ENCODE measurements at places on chromosomes 6 and 20. TPM values are rescaled to one million over a fixed set of nuclear protein-coding genes. Genes with fewer than 3 reads are reported as not detected.

DNA sequence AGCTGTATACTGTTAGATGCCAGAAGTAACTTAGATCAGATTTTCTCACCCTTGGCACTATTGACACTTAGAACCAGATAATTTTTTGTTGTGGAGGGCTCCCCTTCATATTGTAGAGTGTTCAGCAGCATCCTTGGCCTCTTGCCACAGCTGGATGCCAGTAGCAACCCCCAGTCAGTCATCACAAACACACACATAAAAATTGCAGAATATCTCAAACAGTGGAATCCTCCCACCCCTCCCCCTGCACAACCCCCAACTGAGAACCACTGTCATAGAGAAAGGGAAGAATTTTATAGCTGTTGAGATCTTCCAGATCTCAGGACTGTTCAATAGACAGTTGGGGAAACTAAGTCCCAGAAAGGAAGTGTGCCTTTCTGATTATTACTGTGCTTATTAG, 81.2 kb upstream of the VSTM2L start:
- no peak for DNase-seq

- DNase-seq: no peak
These were observed 23.1 kb upstream of the DCBLD1 start for GRCh38 chr6:117459204-117459944.

DNA sequence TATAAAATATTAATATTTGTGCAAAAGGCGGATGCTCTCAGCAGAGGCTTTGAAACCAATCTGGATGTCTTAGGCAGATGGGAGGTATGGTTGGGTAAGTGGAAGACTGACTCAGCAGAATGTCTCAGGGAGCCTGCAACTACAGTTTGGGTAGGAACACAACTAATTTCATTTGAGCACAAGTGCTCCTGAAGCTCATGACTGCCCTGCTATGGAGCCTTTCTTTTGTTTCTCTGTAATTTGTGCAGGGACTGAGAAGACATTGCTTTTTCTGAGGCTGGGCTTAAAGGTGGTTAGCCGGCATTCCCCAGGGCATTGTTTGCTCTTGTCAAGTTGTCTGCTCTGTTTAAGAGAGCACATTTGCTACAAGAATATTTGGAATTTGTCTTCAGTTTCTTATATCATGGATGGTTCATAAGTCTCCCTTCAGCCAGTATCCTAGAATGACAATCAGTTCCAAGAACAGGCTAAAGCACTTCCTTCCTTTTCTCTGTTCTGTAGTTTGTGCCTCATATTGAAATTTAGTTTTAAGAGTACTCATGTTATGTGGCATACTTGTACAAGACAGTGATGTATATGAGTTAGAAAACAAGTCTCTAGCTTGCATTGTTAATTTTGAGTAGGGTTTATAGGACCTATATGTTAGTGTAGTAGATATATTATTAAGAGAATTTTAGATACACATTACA, 208.3 kb downstream of the ZFAND3 start:
- no peak for DNase-seq

DNA sequence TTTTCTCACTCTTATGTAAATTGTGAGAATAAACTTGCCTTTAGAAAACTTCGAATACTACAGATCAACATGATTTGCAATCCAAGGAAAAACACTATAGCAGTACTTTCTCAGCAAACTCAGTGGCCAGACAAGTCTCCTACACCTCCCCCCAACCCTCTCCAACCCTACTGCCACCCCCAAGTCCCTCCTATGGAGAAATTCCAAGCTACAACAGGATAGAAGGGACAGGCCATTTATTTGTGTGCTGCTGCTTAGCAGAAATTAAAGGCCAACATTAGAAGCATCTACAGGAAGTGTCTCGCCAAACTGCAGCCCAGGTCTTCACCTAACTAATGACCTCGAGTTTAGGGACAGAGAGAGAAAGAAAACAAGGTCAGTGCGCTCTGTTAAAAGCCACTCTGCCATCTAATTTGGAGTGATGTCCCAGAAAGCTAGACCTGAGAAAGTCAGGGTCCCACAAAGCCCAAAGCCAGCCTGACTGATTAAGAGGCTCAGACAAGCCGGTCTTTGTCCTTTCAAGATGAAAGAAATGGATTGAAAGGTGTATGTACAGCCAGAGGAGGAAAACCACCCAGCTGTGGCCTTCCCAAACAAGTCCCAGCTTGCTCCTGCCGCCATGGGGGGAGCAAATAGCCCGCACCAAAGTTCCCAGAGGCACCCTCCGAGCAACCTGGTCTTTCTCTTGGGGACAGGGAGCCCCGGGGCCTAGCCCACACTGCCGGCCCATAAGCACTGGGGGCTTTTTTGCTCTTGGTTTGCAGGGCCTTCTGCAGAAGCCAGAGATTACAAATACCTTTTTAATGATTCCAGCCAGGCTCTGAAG, 3.4 kb downstream of the BMP7 start:
- DNase-seq: no peak

- no peak for DNase-seq
These were observed 144.9 kb downstream of the TFAP2A start for GRCh38 chr6:10269814-10270472.

DNA sequence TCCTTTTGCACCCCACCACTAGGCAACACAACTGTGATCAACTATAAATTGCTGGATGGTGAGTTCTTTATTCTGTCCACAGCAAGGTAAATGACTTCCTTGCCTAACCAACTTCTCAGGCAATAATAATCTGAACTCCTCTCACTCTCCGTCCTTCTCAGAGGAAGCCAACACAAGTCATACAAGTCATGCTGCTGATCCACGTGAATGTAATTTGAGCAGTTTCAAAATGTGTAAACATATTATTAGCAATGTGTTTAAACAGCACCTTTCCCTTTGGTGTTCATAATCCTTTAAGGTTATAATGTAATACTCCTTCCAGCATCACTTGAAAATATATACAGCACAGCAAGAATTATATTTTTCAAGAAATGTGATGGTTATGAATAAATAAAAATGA, 127.9 kb downstream of the QRSL1 start:
- DNase-seq: no peak

- no peak for DNase-seq
These were observed 153.2 kb downstream of the MAFB start for GRCh38 chr20:40535816-40536215.

GRCh38 chr6:14149739-14150130, 32.2 kb downstream of the CD83 start:
- no peak for DNase-seq

GRCh38 chr20:59351157-59352040, 51.0 kb downstream of the EDN3 start:
- no peak for DNase-seq

DNA sequence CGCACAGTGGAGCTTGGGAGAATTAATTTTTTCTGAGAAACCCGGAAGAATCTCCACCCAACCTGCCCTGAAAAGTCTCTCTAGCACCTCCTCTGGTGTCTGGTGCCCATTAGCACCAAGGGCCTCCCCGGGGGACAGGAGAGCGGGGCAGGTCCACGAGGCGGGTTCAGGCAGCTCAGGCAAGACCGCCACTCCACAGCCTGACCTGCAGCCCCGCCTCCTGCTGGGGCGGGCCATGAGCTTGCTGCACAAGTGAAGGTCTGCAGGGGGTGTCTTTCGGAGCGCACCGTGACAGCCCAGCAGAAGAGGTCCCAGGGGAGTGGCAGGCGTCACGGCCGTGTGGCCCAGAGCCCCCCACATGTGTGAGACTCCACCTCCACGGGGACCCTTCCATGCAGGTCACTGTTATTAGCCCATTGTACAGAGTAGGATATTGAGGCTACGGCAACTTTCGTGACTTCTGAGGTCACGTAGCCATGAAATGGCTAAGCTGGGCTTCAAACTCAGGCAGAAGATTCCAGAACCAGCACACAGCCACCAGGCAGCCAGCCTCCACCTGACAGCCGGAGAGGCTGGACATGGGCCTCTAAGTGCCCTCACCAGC, 63.9 kb upstream of the SLCO4A1 start:
- DNase-seq: no peak

DNA sequence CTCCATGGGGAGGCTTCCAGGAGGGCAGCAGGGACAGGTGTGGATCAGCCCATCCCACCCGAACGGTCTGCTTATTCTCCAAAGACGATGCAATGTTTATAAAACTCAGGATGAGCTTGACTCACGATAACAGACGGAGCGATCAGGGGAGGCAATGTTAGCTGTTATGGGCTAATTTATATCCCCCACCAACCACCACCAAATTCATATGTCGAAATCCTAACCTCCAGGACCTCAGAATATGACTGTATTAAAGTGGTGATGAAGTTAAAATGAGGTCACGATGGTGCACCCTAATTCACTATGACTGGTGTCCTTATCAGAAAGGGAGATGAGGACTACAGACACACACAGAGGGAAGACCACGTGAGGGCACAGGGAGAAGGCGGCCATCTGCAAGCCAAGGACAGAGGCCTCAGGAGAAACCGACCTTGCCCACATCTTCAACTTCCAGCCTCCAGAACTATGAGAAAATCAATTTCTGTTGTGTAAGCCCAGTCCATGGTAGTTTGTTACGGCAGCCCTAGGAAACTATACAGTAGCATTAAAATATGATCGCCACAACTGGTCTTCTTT, 7.0 kb downstream of the ADTRP start:
- DNase-seq: no peak

GRCh38 chr6:82183642-82184282, 63.8 kb downstream of the IBTK start:
- no peak for DNase-seq

GRCh38 chr6:122839472-122839871, 50.4 kb downstream of the SMPDL3A start:
- peak; percentile 45 for DNase-seq

- no peak for DNase-seq
These were observed 343.5 kb downstream of the NRN1 start for GRCh38 chr6:5663259-5663658.

- DNase-seq: no peak
These were observed 1957.5 kb upstream of the DEFB115 start for GRCh38 chr20:29299811-29300578.

DNA sequence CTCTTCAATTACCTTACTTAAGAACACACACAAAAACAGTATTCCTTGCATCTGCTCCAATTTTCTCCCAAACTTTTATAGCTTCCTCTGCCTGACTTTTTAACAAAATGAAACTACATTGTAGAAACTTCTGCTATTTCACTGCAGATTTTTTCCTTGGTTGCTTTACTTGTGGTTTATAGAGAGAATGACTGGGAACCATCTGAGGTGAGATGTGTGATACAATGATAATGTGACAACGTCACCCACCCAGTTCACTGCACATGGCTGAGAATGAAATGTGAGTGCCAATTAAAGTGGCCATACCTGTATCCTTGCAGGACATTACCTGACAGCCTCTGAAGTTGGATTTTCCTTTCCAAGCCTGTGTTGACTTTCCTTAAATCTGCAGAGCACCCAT, 258.4 kb downstream of the CD83 start:
- DNase-seq: no peak

GRCh38 chr20:50555662-50556061, 45.5 kb downstream of the PTPN1 start:
- no peak for DNase-seq

DNA sequence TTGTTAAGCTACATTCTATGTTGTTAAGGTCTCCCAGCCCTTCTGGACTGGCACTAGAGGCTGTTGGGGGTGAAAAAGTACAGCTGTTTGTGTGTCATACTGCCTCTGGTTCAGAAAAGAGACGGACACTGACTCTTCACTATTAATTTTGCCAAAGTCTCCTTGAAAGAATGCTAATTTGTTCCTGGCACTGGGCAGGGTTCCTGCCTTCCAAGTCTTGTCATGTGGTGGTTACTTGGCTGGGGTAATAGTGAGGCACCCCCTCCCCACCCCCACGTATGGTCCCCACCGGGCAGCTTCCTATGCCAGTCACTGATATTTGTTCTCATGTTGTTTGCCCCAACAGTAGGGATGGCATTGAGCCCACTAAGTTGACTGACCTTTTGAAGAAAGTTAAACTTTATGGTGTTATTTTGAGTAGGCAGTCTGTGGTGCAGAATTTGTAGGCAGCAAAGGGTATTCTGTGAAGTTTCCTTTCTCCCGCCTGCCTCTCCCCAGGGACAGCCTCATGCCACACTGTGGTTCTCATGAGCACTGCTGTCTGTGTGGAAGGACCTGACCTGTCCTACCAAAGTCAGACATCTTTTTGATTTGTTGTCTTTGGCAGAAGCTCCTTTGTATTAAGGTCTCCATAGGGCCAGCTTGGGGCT, 8.7 kb downstream of the CDS2 start:
- DNase-seq: no peak

DNA sequence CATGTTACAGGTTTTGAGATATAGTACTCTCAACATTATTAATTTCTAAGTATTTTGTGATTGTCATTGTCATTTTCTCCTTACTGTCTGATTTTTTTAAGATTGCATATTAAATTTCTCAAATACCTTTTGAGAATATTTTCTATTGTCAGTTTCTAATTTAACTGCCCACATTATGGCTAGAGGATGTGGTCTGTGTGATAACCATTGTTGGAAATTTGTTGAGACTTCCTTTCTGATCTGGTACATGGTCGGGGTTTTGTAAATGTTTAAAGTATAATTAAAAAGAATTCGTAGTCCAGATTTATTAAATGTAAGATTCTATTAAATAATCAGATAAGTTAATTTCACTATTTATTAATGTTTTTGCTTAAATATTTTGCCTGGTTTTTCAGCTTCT, 60.1 kb downstream of the SLX4IP start:
- no peak for DNase-seq

DNA sequence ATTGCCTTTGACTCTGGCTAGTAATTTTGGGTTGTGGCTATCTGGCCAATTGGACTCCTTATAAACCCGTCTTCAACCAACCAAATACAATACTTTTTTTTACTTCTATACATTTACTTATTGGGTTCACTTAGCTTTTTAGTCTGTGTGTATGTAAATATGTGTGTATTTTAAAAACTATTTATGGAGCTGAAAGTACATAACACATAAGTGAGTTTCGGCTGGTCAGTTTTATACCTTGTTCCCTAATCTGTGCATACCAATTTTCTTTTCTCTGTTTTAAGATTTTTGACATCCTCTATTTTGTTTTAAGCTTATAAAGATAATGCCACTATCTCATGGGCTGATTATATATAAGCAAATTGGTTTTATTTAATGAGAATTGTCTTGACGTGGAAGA, 129.5 kb downstream of the LRRC1 start:
- no peak for DNase-seq

GRCh38 chr6:138652824-138653223, 120.7 kb upstream of the CCDC28A start:
- DNase-seq: no peak

GRM4 gene
- not detected for total RNA-seq

AGER gene
- total RNA-seq: 27.6 TPM

LTA gene
- 37.2 TPM for total RNA-seq

SRSF12 gene
- total RNA-seq: not detected

MOG gene
- total RNA-seq: not detected

IBTK gene
- total RNA-seq: 33.7 TPM

STMND1 gene
- total RNA-seq: not detected

CFB gene
- 0.60 TPM for total RNA-seq

GSTA2 gene
- total RNA-seq: not detected

NHLRC1 gene
- 0.20 TPM for total RNA-seq

GLP1R gene
- total RNA-seq: not detected

RIN2 gene
- not detected for total RNA-seq

MLIP gene
- total RNA-seq: not detected

CTCFL gene
- total RNA-seq: not detected

KIAA0408 gene
- 11.6 TPM for total RNA-seq

MLN gene
- total RNA-seq: not detected

ADTRP gene
- 6.0 TPM for total RNA-seq
